Kidney (tissue), 22 donors: ENCODE measurements at places on chromosomes 7 and 10. TPM values are rescaled to one million over a fixed set of nuclear protein-coding genes. Genes with fewer than 3 reads are reported as not detected.
A peak's percentile ranks its signal among the peaks of the same experiment; 100 is the strongest.

The DNAJC30 gene
- 28.6 TPM for polyA plus RNA-seq

The UROS gene
- 81.7 TPM for polyA plus RNA-seq

The PCDH15 gene
- 1.5 TPM for polyA plus RNA-seq

DNA sequence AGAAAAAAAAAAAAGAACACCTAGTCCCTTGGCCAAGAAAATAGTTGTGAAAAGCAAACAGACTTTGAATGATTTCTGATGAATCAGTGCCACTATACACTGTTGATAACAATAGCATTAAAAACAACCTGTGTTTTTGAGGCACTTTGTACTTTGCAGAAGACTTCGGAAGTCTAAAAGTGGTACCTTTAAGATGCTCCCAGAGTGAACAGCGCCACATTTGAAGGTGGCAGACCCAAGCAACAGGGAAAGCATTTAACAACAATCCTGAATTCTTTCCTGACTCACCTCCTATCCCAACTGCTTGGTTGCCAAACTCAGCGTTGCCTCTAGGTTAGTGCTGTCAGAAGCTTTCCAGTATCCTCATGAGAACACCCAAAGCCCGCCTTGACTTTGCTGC, 102.5 kb upstream of the CCDC6 start:
- DNase-seq, result no peak

GRCh38 chr7:3154881-3155494, 111.3 kb upstream of the CARD11 start:
- DNase-seq, result peak; percentile 61

GRCh38 chr10:106175760-106176377, 988.6 kb downstream of the SORCS1 start:
- no peak for DNase-seq

DNA sequence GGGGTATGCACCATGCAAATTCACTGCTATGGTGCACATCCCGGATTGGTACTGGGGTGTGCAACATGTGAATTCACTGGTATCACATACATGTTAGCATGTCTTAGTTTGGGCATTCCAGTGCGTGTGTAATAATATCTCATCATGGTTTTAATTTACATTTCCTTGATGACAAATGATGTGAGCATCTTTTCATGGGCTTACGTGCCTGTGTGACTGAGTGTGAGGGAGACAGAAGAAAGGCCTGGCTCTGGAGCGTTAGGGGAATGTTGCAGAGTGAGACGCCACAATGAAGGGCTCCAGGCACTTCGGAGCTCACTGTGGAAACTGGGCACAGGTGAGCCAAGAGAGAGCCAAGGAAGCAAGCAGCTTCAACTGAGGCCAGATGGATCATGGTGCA, 162.6 kb downstream of the UBE2H start:
- no peak for DNase-seq

DNA sequence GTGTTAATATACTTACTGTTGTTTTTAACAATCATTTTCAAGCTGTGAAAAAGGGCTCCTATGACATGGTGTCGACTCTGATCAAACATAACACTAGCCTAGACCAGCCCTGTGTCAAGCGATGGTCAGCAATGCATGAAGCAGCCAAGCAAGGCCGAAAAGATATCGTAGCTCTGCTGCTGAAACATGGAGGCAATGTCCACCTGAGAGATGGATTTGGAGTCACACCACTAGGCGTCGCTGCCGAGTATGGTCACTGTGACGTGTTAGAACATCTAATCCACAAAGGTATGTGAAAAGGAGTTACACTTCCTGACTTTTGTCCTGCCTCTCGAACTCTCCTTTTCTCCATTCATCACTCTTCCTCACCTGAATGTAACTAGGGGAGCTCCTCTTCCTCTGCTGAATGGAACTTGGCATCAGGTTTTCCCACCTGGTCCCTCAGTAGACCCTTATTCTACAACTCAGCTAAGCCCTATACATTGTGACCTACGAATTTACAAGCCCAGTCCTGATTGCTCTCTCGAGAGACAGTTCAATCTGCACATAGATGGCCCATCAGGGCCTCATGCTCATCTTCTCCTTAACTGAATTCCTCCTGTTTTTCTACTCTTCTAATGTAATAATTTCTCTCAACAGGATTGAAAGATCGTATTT, 23.0 kb downstream of the ASB15 start:
- DNase-seq, result no peak

DNA sequence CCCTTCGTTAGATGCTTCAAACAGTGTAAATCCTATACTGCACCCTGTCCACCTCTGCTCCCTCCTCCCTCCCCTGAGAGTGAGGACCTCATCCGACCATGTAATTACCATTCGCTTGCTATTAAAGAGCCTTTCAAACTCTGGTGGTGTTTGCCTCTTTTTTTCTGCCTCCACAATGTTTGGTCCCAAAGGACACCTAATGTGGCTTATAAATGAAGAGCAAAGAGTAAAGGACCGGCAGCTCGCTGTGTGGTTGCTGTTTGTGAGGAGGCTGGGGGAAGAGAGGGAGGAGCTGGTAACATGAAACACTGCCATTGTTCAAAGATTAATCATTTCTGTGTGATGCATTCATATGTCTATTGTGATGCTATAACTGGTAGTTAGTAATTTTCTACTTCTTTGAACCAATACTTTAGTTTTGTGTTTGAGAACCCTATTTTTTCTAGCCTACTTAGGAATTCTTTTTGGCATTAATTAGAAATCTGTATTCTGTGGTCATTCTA, 27.9 kb downstream of the MTURN start:
- no peak for DNase-seq

GRCh38 chr7:124489925-124490324, 275.7 kb downstream of the GPR37 start:
- no peak for DNase-seq
